Kidney epithelial cell (primary cell): ENCODE measurements at places on chromosomes 4 and X. TPM values are rescaled to one million over a fixed set of nuclear protein-coding genes. Genes with fewer than 3 reads are reported as not detected.
A peak's percentile ranks its signal among the peaks of the same experiment; 100 is the strongest.

The UNC5C gene
- total RNA-seq = 2.6 and 2.8 TPM in 2 replicates

The GYPE gene
- 0.34 and 0.75 TPM in 2 replicates for total RNA-seq

The IL13RA1 gene
- 32.0 and 38.6 TPM in 2 replicates for total RNA-seq

The GPR34 gene
- not detected in 2 replicates for total RNA-seq

The PNMA3 gene
- total RNA-seq = 1.5 and 1.7 TPM in 2 replicates

The CXCR3 gene
- total RNA-seq = not detected in 2 replicates

The RHOXF1 gene
- not detected in 2 replicates for total RNA-seq

The UCP1 gene
- total RNA-seq = 0.58 TPM in 1 of 2 replicates, not detected in the other

The PHOX2B gene
- total RNA-seq = not detected in 2 replicates

GRCh38 chr4:125515016-125515415, 200.3 kb downstream of the FAT4 start:
- DNase-seq = no peak

DNA sequence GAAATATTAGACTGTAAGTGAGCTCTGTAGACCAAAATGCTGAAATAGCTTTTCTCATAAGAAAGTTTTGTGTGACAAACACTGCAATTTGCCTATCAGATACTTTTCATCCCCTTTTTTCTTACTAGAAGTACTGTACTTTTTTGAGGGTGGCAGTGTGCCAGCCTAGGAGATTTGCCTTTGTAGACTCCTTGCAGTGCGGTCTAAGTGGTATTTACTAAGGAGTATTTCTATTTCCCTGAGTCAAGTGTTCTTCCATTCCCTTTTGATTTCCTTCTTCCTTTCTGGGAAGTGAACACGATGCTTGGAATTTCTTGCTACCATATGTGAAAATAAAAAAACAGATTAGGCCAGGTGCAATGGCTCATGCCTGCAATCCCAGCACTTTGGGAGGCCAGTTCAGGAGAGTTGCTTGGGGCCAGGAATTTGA, 34.6 kb downstream of the PDLIM5 start:
- no peak for DNase-seq

GRCh38 chr4:6336166-6336565, 66.5 kb downstream of the WFS1 start:
- no peak for DNase-seq

DNA sequence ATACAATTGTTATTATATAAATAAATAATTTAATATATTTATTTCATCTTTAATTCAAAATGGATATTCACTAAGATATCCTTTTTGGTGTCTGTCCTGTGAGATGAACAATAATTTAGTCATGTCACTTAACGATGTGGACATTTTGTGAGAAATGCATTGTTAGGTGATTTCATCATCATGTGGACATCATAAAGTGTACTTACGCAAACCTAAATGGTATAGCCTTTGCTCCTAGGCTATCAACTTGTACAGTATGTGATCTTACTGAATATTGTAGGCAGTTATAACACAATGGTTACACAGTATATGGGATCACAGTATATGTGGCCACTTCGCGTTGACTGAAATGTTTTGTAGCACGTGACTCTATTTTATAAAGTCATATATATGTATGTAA, 20.2 kb upstream of the CHRNA9 start:
- no peak for DNase-seq

DNA sequence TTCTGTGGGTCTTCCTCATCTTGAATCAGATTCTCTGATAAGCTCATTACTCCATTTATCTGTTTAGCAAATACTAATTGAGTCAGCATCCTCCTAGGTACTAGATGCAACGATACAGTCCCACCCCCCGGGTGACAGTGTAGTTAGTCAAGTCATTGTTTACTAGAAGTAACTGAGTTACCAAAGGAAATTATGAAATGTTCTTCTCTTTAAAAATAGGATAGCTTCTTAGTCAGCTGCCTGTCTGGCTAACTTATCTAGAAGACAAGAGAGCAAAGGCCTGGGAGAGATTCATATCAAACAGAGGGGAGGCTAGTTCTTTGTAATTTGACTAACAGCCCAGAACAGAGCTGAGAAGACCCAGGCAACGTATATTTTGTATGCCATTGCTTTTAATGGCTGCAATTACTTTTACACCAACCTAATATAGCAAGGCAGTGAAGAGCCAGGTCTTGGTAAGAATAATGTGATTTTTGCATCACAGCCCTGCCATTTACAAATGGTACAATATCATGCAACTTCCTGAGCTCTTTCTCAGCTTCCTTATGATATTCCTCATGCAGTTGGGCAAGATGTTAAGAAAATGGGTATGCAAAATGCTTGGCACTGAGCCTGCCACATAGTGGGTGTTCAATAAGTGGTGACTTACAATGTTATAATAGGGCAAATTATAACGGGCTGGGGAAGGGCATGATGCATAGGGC, 149.9 kb downstream of the CHIC2 start:
- DNase-seq = no peak

DNA sequence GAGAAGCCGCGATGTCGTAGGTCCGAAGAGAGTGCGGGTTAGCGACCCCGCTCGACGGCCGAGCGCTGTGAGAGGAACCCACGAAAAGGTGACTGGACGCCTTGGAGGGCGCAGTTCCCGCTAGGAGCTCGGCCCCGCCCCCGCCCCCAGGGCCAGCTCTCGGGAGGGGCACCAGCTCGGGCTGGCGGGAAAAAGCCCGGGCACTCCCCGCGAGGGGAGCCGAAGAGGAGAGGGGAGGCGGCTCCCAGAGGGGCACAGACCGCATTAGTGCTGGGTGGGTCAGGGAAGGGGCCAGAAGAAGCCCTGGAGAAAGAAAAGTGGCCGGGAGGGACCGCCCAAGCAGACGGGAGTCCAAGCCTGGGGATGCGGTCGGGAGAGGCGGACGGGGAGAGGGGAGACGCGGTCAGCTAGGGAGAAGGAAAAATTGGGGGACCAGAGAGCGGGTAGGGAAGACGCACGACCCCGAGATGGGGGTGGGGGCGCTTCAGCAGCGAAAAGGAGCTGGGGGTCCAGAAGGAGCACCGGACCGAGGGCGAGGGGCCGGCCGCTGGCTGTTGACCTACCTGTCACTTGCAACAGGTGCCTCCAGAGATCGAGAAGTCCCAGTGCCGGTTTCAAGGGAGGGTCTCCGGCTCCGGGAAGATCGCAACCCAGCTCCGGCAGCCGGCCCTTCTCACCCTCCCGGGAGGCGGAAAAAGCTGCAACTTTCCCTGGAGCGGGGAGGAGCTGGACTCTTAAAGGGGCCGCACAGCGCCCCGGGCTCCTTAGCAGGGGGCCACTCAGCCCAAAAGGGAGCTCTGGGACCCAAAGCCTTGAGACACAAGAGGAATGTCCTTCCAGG, at the start of gene SYTL4:
Gene SYTL4 (minus strand): TSS at position 681 of the 841 bp plus-strand sequence. CDS start 30,084 bp downstream, outside the sequence.
- DNase-seq = no peak

GRCh38 chr4:8817813-8818062, 53.9 kb downstream of the HMX1 start:
- no peak for DNase-seq

DNA sequence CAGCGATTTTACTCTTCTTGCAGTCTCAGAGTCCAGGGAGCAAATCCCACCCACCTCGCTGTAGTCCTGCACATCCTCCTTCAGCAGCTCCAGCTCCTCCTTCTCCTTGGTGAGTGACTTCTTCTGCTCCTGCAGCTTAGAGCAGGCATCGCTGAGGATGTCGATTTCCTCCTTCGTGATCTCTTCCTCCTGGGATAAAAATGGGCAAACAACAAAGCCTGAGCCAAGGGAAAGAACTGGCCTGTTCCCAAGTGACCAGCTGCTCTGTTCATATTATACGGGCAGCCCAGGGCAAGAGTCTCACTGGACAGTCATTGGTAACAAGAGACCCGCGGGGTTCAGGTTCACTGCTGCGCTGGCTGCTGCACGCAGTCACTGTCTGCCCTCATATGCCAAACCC, 26.2 kb downstream of the FGFR3 start:
- no peak for DNase-seq

DNA sequence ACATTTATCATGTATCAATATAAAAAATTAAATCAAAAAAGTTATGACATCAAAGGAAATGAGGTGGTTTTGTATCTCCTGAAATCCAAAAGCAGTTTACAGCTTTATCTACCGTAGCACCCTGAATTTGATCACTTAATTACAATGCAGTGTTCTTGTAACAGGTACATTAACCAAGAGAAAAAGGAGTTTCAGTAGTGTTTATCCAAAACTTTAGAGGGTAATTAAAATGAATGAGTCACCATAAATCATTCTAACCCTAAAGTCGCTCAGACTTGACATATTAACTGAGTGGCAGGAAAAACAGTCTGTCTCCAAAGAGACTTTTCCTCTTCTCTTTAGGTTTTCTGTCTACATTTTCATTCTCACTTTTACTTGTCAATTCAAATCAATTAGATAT, 907.6 kb upstream of the EPHA5 start:
- DNase-seq = no peak

DNA sequence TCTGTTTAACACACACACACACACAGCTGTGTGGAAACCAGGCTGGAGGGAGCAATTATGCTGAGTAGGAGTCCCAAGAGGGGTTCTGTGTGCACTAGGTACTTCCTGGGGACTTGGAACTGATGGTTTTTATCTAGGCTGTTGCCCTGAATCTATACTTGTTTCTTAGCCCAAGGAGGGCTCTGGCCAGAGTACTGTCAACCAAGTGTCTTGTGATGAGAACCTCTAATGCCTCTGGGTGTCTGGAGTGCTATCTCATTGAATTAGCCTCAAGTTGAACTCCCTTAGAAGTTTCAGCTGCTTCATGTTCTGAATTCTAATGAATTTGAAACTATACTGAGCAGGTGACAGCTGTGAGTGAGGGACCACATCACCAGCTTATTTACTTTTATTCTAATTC, 16.6 kb downstream of the ARHGAP24 start:
- no peak for DNase-seq

DNA sequence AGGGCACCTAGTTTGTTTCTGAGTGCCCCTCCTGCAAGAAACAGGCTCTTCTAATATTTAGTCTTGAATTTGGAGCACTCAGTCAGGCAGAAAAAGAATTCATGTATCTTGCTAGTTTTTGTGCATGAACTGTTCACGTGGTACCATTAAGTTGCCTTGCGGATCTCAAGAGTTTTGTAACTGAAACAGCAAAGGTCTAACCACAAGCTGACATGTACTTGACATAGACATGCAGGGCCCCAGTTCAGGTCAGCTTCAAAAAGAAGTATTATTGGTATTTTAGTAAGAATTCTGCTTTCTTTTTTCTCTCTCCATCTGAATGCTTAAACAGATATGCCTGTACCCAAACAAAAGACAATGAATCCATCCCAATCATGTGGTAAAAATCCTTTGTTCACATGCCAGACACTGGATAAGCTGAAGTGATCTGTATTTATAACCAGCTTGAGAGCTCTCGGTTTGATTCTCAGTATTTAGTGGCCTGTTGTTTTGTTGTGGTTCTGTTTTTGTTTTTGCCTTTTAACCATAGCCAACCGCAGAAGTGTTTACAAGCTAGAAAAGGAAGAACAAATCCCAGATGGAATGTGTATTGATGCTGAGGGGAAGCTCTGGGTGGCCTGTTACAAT, 13.0 kb downstream of the RGN start:
- DNase-seq = no peak

DNA sequence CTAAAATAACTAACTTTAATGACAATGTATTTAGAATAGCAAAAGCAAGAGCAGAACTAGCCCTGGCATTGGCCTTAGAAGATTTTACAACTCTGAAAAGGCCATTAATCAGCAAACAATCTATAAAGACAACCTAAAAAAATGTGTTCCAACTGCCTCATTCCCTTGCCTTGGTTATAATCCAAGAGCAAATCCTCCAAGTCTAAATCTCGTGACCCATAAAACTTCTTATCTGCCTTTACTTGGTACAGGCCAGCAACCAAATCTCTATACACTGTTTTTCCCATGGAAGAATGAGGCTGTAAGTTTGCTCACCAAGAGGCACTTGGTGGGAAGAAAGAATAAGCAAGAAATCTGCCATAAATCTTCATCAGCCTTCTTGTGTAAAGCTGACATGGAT, 175.3 kb upstream of the MID1 start:
- no peak for DNase-seq

DNA sequence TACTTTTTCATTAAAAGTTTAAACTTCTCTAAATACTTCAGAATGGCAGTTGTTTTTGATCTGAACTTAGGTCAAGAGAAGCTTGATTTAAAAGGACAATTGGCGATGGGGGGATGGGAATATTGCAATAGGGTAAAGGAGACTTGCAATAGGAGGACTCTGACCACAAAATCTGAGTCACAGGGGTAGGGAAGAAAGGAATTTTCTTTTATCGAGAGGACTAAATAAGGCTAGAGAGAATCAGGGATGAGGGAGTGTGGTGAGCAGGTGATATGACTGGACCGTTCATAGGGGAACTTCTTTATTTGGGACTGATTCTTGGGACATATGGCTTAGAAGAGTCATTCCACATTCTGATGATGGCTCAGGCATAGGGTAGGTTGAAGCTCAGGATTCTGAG, 1260.2 kb downstream of the ADGRL3 start:
- DNase-seq = peak; percentile 38

- DNase-seq = no peak
Observed at GRCh38 chr4:108175966-108176365, 7.2 kb upstream of the LEF1 start.

DNA sequence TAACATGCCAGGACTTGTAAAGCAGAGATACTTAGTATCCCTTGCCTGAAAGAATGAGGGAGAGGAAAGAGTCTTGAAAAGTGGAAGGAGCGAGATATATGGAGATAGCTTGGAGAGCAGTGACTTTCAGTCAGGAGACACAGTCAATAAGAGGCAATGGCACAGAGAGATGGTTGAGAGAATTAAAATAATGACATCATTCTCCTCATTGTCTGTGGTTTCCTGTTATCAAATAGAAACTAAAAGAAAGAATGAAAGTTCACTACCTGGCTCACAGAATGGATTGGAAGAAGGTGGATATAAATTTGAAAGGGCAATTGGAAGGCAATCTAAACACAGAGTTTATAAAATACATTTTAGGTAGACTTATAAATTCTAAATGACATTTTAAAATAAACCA, 760.2 kb upstream of the AADAT start:
- DNase-seq = no peak

DNA sequence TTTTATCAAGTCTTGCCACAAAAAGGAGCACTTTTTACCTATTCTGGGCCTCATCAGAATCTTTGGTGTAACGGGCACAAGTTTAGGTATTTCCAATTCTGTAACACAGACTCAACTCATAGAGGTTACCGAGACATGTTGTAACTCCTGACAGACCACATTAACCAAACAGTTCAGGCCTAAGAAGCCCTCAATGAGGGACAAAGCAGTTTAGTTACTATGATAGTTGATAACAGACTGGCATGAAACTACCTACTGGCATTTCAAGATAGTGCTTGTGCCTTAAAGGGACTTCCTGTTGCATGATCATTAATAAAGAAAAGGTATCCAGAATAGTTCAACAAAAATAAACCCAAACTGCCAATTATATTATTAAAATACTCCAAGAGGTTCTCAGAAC, 64.1 kb downstream of the HUWE1 start:
- DNase-seq = no peak
